NCI-H2171 treated with DMSO at 0.1 percent for 48 hours (cell line): ENCODE measurements at places on chromosomes 2 and 18.

GRCh38 chr2:179677077-179677688, 184.2 kb downstream of the ZNF385B start:
- DNase-seq = no peak

GRCh38 chr2:191676790-191677645, 918 bp upstream of the NABP1 start:
- DNase-seq = peak; percentile 39

GRCh38 chr2:65364986-65365733, 67.2 kb downstream of the SPRED2 start:
- DNase-seq = no peak

DNA sequence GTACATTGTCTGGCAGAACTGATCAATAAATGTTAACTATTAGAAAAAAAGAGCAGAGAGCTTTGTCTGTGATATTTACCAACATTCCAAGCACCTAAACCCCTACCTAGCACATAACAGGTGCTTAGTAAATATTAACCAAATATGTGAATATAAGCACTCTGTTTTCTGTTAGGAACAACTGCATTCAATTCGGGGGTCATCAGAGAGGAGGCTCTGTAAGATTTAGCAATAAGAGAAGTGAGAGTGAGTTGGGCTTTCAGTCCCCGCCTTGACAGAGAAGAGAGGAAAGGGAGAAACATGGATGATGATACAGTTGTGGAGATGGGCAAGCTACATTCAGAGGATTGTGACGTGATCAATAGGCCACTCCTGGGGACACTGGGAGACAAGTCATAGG, 47.7 kb downstream of the MYOM1 start:
- DNase-seq = no peak

DNA sequence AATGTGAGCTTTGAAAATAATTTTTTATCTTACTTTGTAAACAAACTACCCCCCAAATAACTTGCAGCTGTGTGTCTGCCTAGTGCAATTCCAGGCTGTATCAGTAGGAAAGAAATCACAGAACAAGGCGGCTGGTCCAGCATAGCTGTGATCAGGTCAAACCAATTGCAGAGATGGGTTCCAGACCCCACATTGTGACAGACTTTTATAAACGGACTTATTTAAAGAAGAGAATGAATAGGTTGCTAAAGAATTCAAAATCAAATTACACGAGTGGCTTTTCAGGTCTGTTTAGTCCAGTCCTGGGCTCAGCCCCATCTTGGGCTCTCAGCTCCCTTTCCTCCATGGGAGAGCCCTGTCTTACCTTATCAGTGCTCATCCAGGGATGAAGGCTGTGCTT, 11.1 kb downstream of the BMP10 start:
- no peak for DNase-seq

- DNase-seq = no peak
Observed at GRCh38 chr18:22195052-22195451, 25.7 kb downstream of the GATA6 start.

- DNase-seq = no peak
Observed at GRCh38 chr2:37224063-37224462, 7.3 kb downstream of the CEBPZ start.

GRCh38 chr2:241658296-241658695, 20.8 kb downstream of the ATG4B start:
- DNase-seq = no peak

DNA sequence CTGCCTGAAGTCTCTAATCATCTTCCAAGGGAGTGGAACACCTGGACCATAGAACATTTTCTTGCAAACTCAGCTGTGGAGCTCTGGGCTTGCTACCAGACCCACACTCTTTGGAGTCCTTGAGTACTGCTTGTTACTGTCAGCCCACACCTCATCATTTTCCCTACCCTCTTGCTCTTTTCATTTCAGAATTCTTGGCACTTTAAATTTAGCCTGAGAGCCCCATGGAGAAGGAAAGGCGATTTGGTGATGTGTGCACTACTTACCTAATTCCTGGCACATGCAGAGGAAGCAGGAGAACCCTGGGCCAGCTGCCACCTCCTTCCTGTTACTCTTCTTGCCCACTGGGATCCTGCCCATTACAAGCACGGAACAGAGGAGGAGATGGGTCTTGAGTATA, 31.7 kb downstream of the TMEM178A start:
- DNase-seq = peak; percentile 44

GRCh38 chr18:4068552-4069158, 386.5 kb downstream of the DLGAP1 start:
- DNase-seq = peak; percentile 74

DNA sequence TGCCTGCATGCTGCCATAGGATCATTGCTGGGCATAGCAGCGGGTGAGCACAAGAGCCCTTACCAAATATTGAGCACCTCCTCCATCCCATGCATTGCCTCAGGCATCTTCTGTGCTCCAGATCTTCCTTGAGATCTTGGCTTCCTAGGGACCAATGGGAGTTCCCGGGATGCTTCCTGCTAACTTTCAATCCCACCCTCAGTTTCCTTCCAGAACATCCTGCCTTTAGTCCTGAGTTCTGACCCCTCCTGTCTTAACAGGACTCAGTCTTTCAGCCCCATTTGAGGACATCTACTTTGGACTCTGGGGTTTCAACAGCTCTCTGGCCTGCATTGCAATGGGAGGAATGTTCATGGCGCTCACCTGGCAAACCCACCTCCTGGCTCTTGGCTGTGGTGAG, 15.3 kb downstream of the SLC14A1 start:
- DNase-seq = no peak

GRCh38 chr2:207501802-207502576, 27.8 kb upstream of the CREB1 start:
- DNase-seq = no peak

- DNase-seq = peak; percentile 86
Observed at GRCh38 chr2:28193630-28194403, 198.8 kb upstream of the FOSL2 start.

DNA sequence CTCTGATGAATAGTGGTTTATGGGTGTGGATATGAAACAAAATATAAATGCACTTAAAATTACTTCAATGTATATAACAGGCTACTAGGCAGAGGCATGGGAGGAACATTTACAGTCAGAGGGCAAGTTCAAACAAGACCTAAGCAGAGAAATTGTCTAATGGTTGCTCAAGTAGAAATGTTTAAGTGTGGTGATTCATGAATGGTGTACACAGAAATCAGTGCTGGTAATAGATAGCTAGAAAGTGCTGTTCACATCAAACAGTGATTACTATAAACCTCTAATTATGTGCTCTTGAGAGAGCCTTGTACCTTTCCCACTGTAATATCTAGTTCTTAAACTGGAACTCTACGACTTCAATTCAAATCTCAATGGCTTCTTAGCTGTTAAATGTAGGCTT, 485.1 kb downstream of the NRXN1 start:
- peak; percentile 93 for DNase-seq

DNA sequence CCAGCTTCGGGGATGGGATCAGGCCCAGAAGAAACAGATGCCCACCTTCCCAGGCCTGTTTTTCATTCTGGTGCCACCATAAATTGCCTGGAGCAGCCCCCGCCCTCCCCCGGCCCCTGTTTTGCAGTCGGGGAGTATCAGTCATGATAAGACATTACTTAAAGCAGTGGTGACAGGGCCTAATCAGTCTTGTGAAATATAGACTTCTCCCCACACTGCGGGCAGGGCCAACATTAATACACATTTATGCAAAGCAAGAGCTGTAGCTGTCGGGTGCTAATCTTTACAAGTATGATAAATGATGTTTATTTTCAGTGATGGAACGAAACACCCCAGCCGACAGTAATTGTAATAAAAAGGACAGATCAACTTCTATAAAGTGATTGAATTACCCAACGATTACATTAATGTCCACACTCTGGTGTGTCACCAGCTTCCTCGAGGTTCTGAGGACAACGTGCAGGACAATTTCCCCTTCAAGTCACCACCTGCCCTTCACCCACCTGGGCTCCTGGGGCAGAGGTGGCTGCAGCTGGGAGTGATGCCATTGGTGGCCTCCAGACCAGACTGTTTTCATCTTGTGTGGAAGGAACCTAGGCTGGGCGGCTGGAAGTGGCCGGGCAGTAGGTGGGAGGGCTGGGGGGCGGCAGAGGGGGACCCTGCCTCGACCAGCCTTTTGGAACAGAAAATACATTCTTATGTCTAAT, 226.0 kb downstream of the TFCP2L1 start:
- no peak for DNase-seq

GRCh38 chr18:58496937-58497336, 132.0 kb downstream of the ALPK2 start:
- no peak for DNase-seq

DNA sequence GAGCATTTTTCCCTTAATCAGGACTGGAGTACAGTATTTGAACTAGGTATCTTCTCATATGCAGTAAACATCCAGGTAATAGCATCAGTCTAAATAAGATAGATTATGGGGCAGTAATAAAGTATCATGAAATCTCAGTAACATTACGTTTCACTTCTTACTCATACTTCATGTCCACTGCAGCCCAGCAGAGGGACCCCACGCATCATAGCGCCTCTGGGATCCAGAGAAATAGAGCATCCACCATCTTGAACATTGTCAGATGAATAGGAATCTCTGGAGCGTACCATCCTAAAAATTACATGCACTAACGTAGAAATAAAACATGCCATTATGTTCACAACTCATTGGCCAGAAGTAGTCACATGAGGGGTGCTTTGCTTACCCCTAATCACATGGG, 499.0 kb downstream of the CPS1 start:
- DNase-seq = peak; percentile 38

GRCh38 chr2:48146552-48146951, 240.3 kb upstream of the FBXO11 start:
- no peak for DNase-seq

GRCh38 chr2:174438146-174438886, 42.8 kb downstream of the SCRN3 start:
- no peak for DNase-seq

- no peak for DNase-seq
Observed at GRCh38 chr18:3706279-3707097, 256.5 kb downstream of the TGIF1 start.

GRCh38 chr18:50663626-50664441, 103.9 kb downstream of the MAPK4 start:
- DNase-seq = no peak

- DNase-seq = no peak
Observed at GRCh38 chr2:13583609-13584008, 866.9 kb downstream of the TRIB2 start.

DNA sequence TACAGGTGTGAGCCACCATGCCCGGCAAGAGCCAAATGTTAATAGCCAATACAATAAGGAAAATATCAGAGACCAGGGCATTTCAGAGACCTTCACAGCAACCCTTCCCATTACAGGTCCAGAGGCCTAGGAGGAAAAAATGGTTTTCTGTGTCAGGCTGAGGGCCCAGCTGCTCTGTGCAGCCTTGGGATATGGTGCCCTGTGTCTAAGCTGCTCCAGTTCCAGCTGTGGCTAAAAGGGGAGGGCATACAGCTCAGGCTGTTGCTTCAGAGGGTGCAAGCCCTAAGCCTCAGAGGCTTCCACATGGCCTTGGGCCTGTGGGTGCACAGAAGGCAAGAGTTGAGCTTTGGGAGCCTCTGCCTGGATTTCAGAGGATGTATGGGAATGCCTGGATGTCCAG, 20.1 kb upstream of the CCDC195 start:
- no peak for DNase-seq

GRCh38 chr2:38322224-38322914, 54.7 kb downstream of the ATL2 start:
- no peak for DNase-seq

DNA sequence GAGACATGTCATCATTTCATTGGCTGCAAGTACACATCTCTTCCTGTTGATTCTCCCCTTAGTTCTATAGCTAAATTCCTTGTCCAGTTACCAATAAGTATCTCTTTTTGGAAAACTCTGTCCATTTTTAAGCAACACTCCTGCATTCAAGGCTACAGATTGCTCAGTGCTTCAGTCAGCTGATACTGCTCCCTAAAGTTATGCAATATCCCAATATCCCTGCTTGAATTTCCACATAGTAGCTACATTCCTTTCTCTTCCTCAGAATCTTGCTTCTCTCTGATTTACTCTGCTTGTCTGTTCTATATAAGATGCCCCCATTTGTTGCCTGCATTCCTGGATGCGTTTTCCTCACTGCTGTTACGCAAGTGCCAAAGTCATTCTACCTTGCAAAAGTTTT, 109.8 kb downstream of the PARD3B start:
- no peak for DNase-seq

- no peak for DNase-seq
Observed at GRCh38 chr2:197839327-197839726, 34.9 kb downstream of the PLCL1 start.

DNA sequence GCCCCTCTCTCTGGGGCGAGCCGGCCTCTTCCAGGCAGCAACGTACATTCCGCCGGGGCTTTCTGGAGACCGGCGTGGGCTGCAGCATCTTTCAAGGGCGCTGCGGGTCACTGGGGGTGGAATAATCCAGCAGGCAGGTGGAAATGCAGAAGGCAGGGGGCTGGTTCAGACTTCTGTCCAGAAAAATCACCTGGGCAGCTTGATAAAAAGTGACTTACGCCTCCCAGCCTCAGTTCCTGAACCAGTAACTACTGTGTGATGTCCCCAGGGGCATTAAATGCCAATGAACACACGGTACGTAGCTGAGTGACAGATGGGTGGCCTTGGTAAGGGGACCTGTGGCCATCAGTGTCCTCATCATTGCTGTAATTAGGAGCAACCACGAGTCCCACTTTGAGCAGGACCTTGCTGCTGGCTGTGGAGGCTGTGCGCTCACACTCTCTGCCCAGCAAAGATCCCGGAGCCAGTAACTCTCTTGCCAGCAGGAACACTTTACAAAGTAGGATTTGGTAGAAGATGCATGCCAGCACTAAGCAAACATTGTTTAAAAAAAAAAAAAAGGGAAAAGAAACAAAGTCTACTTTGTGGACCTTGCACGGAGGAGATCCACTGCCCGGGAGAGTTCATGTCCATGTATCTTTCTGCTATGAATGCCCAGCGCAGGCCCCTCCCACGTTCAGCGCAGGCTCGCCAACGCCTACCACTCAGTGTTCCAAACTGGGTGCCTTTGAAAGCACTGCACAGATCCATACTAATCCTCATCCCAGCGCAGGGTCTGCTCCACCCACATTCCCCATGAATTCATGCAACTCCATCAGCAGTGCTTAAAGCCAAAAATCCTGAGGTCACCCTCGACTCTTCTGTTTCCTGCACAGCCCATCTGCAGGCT, 177.3 kb downstream of the HDAC4 start:
- no peak for DNase-seq

GRCh38 chr2:233091595-233092375, 31.6 kb downstream of the INPP5D start:
- DNase-seq = no peak

DNA sequence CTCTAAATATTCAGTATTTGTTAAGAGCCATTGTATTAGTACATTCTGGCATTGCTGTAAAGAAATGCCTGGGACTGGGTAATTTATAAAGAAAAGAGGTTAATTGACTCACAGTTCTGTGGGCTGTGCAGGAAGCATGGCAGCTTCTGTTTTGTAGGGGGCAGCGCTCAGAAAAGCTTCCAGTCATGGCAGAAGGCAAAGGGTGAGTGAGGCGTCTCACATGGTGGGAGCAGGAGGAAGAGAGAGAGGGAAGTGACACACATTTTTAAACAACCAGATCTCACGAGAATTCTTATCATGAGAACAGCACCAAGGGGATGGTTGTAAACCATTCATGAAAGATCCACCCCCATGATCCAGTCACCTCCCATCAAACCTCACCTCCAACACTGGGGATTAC, 13.8 kb upstream of the CCDC102B start:
- DNase-seq = no peak

- DNase-seq = no peak
Observed at GRCh38 chr2:45895241-45895861, 243.9 kb downstream of the PRKCE start.
